ENCODE measurements at places on chromosomes 2 and 18. TPM values are rescaled to one million over a fixed set of nuclear protein-coding genes. Genes with fewer than 3 reads are reported as not detected.
A peak's percentile ranks its signal among the peaks of the same experiment; 100 is the strongest.

DNA sequence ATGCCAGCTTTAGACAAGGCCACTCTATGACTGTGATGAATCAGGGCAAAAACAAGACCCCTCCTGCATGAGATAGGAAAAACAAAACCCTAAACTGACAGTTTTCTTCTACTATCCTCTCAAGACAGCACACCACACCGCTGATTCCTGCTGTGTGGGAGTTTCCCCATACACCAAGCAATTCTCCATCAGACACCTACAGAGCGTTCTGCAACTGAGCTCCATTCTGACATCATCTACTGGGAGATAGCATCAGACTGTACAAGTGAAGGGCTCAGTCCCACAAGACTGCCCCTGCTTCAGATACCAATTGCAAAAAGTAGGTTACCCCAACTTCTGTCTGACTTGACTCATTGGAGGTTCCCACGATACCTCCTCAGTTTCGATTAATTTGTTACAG is 130.6 kb downstream of the TSN start:
- no peak for DNase-seq

GRCh38 chr2:169860149-169860548 is 32.9 kb downstream of the UBR3 start:
- DNase-seq: no peak

DNA sequence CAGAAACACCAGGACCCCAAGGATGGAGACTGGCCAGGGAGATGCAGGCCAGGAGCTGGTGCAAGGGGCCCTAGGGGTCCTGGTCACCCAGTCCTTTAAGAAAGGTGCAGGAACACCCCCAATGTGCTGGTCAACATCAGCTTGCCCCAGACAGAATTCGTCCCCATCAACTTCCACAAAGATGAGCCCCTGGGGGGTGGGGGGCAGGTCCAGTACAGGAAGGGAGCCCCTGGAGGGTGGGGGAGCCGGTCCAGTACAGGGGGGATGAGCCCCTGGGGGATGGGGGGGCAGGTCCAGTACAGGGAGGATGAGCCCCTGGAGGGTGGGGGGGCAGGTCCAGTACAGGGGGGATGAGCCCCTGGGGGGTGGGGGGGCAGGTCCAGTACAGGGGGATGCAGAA is 160.7 kb upstream of the SALL3 start:
- DNase-seq: no peak

DNA sequence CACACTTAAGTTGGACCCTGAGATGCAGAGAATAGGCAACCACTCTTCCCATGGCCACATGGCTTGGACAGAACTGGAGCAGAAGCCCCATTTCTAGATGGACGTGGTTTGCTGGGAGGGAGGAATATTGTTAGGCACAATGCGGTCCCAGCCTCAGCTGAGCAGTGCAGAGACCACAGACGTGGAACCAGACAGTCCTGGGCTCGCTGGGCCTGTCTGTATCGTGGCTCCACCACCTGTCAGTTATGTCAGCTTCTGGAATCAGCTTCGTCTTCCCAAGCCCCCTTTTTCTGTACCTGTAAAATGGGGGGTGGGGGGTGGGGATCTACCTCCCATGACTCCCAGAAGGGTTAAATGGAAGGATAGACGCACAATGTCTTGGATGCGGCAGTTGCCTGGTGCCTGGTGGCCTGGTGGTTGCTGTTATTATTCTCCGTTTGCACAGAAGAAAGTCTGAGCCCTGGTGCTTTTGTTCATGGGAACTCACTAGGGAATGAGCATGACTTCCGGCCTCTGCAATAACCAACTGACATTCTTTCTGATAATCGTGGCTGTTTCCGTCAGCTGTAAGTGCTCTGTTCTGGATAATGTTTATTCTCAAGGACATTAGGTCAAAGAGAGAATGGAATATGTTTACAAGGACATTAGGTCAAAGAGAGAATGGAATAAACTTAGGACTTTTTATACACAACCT is 31.4 kb downstream of the COLEC11 start:
- peak; percentile 93 for DNase-seq

DNA sequence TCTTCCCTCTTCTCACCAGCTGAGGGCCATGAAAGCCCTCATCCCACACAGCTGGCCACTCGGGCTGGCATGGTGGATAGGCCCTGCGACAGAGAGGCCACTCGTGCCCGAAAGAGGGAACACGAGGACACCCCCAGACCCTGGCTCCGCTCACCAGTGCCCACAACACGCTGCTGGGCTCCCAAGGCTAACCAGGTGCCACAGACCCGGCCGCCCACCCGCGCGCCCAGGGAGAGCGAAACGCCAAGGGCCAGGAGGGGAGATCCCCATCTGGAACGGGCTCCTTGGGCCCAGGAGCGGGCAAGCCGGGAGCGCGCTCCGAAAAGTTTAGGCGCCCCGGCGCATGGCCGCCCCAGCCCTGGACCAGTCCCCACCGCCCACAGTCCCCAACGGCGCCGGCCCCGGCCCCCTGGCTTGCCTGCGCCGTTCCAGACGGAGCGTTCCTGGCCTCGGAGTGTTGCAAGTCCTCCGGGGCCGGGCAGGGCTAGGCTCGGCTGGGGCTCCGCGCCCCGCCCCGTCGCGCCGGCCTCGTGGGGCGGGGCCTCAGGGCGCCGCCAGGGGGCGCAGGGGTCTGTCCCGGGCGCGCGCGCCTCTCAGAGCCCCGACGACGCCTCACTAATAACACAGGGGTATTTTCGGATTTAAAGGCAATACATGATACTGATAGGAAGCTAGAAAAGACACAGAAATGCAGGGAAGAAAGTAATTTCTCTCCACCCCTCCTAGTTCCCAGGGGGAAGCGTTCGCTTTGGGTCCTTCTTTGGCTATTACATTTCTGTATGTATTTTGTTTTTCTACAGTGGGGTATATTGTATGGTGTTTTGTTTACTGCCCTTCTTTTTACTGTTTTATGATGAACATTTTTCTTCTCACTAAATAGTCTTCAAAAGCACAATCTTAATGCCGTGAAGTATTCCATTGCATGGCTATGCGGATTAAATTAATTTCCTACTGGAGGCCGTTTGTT is at the start of gene TMBIM1:
Gene TMBIM1, minus strand, starts transcription at position 456 of the 967 bp plus-strand sequence. CDS start 10,362 bp downstream, outside the sequence.
- peak; percentile 81 for DNase-seq

- DNase-seq: peak; percentile 16
Observed at GRCh38 chr2:120958623-120959366, 223.1 kb downstream of the GLI2 start.

DNA sequence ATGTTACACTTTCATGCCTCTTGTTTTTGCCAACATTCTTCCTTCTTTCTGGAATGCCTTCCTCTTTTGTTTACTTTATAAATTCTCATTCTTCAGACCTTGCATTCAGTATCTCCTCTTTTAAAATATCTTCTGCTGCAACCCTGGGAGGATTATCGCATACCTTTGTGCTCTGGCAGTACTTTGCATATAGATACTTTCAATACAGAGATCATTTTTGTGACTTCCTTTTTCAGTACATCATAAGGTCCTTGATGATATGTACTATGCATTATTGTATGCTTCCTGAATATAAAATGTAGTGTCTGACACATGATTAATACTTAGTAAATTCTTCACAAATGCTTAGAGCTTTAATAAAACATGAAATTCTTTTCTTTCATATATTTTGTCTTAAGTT is 538.7 kb downstream of the TRIB2 start:
- no peak for DNase-seq

DNA sequence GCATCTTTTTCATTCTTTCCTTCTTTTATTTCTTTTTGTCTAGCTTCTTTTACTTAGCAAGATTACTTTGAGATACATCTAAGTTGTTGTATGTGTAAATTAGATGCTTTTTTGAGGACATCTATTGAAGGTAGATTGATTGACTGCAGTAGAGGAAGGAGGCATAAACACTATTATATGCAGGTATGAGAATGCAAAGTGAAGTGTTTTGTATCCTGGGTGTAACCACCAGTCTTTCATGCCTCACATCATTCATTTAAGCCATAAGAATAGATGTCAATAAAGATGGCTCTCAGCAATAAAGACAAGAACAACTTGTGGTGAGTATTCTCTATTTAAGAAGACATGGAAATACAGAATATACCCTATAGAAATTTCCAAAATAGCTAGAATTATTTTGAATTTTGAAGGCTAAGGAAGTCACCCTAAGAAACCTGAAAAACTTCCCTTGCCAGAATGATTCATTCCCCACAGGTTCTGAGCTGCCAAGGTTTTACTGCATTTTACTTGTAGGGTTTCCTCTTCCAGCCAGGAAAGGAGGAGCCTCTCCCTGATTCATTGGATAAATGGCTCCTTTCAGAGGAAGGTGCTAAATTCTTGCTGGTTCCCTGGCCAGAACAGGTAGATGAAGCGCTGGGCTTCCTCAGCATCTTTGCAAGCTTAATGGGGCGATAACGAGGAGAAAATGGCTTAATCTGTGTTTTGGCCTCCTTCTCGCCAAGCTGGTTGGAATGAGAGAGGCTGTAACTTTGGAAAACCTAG is 279.8 kb upstream of the SLC14A2 start:
- DNase-seq: no peak

- no peak for DNase-seq
Observed at GRCh38 chr2:10913501-10914271, 2.0 kb downstream of the KCNF1 start.

- no peak for DNase-seq
Observed at GRCh38 chr2:38109732-38110181, 33.8 kb upstream of the CYP1B1 start.

GRCh38 chr2:86223140-86223926 is 24.1 kb downstream of the MRPL35 start:
- peak; percentile 40 for DNase-seq

- DNase-seq: no peak
Observed at GRCh38 chr2:66686755-66687154, 251.8 kb downstream of the MEIS1 start.

- DNase-seq: no peak
Observed at GRCh38 chr2:96324721-96325040, 436 bp upstream of the ITPRIPL1 start.

- no peak for DNase-seq
Observed at GRCh38 chr2:135698838-135699237, 42.8 kb upstream of the UBXN4 start.

GRCh38 chr2:131093696-131094462 is 619 bp upstream of the FAM168B start:
- no peak for DNase-seq

- no peak for DNase-seq
Observed at GRCh38 chr2:8022908-8023640, 658.8 kb upstream of the ID2 start.

DNA sequence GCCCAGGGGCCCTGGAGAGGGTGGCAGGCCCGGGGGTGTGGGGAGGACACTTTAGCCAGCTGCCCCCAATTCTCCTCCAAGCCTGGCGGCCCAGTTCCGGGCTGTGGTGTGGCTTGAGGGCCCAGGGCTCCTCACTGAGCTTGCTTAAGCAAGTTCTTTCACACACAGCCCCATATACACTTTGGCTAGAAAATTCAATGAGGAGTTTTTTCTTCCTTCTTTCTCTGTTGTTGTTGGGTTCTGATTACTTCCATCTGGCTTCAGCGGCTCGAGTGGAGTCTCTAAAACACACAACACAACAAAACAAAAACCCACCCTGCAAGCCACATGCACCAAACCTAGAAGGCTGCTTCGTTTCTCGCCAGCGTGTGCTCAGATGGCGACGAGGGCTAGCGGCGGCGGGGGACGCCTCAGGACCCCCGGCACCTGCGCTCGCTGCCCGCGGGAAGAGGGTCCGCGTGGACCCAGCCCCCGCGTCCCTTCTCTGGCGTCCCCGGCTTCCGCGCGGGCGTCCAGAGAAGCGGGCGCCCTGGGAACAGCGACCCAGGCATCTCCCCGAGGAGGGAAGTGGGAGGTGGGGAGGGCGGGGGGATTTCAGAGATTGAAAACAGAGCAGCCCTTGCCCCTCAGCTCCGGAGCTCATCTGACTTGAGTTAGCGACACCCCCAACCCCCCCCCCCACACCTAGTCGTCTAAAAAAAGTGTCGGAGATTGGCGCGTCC is 577 bp upstream of the GLI2 start:
- peak; percentile 41 for DNase-seq

- DNase-seq: peak; percentile 59
Observed at GRCh38 chr2:39407516-39408296, 29.4 kb downstream of the MAP4K3 start.

Gene UGT1A5
- not detected for total RNA-seq

Gene FSIP2
- 0.86 TPM for total RNA-seq

Gene TCF23
- not detected for total RNA-seq

Gene CD8B
- total RNA-seq: not detected

Gene SPEG
- total RNA-seq: 48.8 TPM

Gene C1D
- 23.5 TPM for total RNA-seq

Gene CXXC1
- 30.2 TPM for total RNA-seq

Gene ALLC
- not detected for total RNA-seq

Gene DOCK10
- 20.7 TPM for total RNA-seq

Measured in fibroblast of villous mesenchyme (primary cell).